Activated CD4-positive, alpha-beta T cell treated with anti-CD3 and anti-CD28 coated beads for 1 hour (primary cell): ENCODE measurements at places on chromosomes 5 and 9.

DNA sequence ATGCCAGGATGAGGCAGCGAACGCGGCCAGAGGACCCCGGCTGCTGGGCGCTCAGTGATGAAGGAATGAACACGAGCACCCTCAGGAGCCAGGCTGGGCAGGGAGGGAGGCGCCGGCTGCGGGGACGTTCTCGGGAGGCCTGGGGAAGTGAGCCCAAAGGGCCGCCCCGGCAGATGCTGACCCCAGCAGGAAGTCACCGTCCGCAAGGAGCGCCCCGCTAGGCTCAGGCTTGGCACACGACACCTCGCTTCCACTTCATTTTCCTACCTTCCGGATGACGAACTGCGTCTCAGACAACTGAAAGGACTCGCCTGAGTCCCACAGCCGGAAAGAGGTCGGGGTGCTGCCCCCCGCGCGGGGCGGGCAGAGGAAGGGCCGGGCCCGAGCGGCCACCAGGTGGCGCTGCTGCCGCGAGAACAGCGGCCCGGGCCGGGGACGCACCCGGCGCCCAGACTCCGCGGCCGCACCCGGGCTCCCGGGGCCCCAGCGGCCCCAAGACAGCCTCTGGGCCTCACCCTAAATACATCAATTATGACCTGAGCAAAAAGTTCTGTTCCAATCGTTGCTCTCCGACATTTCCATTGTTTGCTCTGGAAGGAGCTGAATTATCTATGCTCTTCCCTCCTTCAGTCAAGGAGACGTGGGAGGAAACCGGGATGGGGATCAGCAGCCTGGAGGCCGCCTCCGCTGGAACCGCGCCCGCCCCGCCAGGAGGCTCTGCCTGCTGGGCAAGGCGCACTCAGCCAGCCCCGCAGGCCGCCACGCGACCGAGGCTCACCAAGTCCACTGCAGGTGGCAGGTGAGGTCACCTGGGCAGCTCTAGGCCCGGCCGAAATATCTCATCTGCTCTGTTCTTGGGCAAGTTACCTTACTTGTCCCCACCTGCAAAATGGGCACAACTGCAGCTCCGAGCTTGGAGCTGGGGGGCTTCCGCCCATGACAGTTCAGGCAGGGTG is 107.0 kb downstream of the ZNF354C start:
- DNase-seq = peak; percentile 45

GRCh38 chr9:81427870-81428269 is 261.5 kb downstream of the TLE1 start:
- no peak for DNase-seq

- no peak for DNase-seq
These were observed 56.2 kb upstream of the SLC2A8 start for GRCh38 chr9:127340721-127341120.

DNA sequence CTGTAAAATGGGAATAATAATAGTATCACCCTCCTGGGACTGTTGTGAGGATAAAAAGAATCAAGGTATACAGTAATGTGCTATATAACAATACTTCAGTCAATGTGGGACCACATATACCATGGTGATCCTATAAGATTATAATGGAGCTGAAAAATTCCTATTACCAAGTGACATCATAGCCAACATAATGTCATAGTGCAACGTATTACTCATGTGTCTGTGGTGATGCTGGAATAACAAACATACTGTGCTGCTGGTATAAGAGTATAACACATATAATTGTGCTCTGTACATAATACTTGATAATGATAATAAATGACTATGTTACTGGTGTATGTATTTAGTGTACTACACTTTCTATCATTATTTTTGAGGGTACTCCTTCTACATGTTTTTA is 38.1 kb downstream of the LIFR start:
- no peak for DNase-seq

DNA sequence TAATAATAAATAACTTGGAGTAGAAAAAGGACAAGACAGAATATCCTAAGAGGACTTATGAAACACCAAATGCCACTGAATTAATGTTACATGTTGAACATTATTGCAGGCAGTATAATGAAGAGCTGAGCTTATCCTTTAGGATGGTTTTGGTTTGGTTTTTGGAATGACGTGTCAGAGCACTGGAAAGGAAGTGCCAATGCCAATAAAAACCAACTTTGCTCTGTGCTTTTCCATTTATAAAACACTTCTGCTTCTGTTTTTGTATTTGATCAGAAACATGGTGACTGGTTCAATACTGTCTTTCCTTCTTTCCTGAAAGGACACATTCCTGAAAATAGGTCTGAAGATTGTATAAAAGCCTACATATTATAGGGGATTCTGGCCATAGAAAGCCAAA is 4.2 kb downstream of the MEGF10 start:
- DNase-seq = no peak
